ENCODE measurements at places on chromosomes 11 and 22. TPM values are rescaled to one million over a fixed set of nuclear protein-coding genes. Genes with fewer than 3 reads are reported as not detected.

Gene ALDH3B1
- total RNA-seq, result 21.5 TPM

Gene TREH
- not detected for total RNA-seq

Gene TIGD3
- not detected for total RNA-seq

Gene MS4A3
- total RNA-seq, result not detected

Gene C11orf52
- total RNA-seq, result 0.66 TPM

Gene OMP
- total RNA-seq, result 0.29 TPM

Gene PGA5
- 0.29 TPM for total RNA-seq

Gene MRPL17
- total RNA-seq, result 32.3 TPM

Gene TBX10
- total RNA-seq, result not detected

Gene APLNR
- not detected for total RNA-seq

Gene B4GALNT4
- total RNA-seq, result 4.7 TPM
